ENCODE measurements at places on chromosomes 1 and 21.

DNA sequence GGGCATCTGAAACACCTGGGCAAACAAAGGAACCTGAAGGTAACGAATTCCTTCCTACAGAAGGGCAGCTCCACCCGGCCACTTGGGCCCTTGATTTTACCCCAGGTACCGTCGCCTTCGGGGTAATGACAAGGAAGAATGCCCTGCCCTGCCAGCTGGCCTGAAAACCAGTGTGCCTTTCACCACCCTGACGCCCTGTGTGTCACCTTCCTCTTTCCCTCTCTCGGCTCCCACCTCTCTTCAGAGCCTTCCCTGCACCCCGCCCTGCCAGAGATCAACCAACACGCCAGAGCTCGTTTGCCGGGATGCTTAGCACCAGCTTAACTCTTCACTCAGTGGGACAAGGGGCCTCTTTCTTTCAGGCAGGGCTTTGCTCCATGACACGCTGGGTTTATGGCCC, 86.0 kb downstream of the SIM2 start:
- DNase-seq: no peak

- no peak for DNase-seq
These were observed 37.9 kb upstream of the DUSP10 start for GRCh38 chr1:221779771-221780170.

DNA sequence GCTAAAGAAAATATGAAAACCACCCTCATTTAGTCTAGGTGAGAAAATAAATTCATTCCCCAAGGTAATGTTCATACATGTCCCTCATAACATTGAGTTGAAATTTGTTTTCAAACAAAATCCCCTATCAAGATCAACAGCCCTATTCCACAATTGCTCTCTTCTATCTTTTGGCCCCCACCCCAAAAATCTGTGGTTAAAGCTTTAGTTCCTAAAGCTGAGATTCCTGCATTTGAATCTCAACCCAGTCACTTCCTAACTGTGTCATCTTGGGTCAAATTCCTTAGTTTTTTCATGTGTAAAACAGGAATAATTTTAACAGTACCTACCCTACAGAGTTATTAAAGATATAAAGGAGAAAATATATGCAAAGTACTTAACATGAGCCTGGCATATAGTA, 22.0 kb downstream of the KIAA0319L start:
- no peak for DNase-seq

GRCh38 chr1:21334214-21335087, 44.2 kb upstream of the ECE1 start:
- peak; percentile 84 for DNase-seq

- no peak for DNase-seq
These were observed 351 bp downstream of the MIXL1 start for GRCh38 chr1:226223786-226224244.

DNA sequence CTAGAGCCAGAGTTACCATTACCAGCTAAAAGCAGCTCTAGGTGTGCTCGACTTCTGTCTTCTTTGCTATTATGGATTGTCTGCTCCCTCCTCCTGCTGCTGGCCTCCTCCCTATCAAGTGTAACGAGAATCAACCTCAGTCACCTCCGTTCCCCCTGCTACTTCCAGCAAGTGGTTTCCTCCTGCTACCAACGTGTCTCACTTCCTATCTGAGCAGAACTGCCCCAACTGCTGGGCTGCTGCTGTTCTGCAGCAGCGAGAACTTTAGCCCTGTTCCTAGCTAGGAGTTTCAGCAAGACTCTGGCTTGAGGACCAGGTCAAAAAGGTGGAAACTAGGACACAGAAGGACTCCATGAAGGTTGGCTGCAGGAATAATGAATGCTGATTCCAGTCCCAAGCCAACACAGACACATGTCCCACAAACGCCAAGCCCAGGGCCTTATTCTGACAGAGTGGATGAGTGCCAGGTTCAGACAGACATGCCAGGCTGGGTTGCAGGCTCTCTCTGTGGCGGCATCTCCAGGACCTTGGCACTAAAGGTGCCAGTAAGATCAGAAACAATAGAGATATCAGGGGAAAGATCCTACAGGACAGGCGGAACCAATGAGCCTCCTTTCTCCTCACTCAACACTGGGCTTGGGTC, 46.9 kb downstream of the CD34 start:
- DNase-seq: no peak

- no peak for DNase-seq
These were observed 37.6 kb upstream of the HMCN1 start for GRCh38 chr1:185696422-185697150.

- no peak for DNase-seq
These were observed 61.5 kb downstream of the GNG12 start for GRCh38 chr1:67771749-67772148.

- no peak for DNase-seq
These were observed 36.8 kb downstream of the AHDC1 start for GRCh38 chr1:27567146-27567526.

DNA sequence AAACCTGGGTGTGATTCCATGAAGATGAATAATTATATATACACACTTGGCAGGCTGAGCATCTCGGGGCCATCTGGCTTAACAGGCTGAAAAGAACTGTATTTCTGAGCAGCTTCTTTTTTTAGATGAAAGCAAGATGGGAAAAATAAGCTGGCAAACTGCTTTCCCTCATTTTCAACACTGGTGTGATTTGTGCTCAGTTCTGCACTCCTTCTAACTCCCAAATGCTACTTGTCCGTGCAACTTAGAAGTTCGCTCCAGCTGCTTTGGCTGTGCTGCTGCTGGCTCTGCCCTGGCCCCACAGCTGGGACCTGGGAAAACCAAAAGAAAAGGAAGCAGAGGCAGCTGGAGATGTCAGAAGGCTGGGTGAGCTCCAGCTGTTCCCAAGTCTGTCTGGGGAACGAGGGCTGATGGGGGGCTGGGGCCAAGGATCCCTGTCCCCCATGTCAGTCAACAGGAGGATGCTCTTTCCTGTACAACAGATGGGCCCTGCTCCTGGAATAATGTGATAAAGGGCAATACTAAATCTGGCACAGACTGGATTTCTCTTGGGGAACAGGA, 44.9 kb downstream of the PAFAH2 start:
- no peak for DNase-seq

- DNase-seq: no peak
These were observed 52.4 kb downstream of the UBR4 start for GRCh38 chr1:19157653-19158052.

- DNase-seq: no peak
These were observed 11.7 kb downstream of the NKAIN1 start for GRCh38 chr1:31227891-31228568.

- DNase-seq: no peak
These were observed 4.3 kb downstream of the GAS5 start for GRCh38 chr1:173863224-173864161.

DNA sequence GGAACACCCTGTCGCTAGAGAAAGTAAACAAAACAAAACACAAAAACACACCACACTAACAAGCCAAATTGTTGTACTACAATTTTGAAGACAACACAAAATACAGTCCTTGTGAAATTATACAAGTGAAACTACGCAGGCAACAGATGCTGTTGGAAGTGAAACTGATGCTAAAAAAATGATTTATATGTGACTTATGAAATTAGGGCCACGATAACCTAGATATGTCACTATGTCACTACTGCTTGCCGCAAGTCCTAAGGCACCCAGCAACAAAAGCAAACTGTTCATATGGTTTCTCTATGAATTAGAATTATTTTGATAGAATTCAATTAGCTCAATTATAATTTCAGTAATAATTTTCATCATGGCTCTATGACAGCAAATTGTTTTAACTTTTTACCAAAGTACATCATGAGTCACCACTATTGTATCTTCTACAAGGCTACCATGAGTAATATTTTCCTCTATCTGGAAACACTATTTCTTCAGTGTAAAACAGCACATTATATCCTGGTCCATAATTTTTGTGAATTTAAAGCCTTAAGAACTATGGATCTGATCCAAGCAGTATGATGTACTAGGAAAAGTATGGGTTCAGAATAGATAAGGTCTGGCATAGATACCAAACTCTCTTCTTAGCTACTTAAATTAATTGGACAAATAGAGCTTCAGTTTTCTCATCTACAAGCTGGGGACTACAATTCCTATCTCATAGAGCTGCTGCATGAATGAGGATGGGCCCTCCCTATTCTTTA, 216.3 kb downstream of the COL11A1 start:
- no peak for DNase-seq

Data from KG1 (cell line).